ENCODE measurements at places on chromosomes 16 and 17.

GRCh38 chr17:73533781-73534180 lies 110.5 kb downstream of the SDK2 start:
- DNase-seq, result no peak

GRCh38 chr16:79751471-79752184 lies 151.1 kb upstream of the MAF start:
- DNase-seq, result no peak

DNA sequence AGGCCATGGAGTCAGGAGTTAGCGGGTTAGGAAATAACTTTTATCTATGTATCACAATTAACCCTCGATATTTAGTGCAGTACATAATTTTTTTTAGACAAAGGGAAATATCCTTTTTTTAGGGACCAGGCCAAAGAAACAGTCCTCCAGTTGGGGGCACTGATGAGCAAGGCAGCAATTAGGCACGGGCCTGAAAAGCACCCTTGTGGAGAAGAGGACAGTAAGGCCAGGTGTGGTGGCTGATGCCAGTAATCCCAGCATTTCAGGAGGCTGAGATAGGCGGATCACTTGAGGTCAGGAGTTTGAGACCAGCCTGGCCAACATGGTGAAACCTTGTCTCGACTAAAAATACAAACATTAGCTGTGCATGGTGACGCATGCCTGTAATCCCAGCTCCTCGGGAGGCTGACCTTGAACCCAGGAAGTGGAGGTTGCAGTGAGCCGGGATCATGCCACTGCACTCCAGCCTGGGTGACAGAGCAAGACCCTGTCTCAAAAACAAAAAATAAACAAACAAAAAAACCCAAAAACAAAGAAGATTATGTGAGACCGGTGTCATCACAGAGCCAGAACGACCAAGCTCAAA lies 158.3 kb upstream of the NOL11 start:
- no peak for DNase-seq

GRCh38 chr17:78269955-78270381 lies 38.5 kb downstream of the TMEM235 start:
- DNase-seq, result no peak

DNA sequence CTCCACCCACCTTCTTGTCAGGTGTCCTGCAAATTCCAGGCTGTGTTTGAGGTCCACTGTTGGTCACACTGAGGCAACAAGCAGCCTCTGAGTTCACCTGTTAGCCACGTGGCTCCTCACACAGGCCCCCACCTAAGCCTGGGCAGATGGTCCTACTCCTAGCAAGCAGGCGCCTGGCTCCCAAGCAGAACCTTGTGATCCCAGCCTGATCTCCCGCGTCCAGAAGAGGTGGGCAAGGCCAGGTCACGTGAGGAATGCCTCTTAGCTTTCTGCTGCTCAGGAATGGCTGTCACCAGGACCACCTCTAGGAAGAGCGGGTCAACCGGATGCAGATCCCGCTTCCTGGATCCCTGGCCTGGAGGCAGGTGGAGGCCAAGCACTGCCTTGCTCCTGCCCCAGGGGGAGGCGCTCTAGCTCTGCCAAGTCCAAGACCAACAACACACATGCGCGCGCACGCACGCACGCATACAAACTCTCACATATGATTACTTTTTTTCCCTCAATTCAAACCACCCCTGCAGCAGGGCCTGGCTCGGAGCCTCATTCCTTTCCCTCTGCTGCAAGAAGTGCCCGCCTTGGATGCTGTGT lies 9.5 kb downstream of the CYB561 start:
- DNase-seq, result no peak

- DNase-seq, result no peak
Observed at GRCh38 chr17:28774206-28774605, 30.4 kb downstream of the TRAF4 start.

- DNase-seq, result no peak
Observed at GRCh38 chr16:86854626-86855294, 276.4 kb downstream of the FOXL1 start.

DNA sequence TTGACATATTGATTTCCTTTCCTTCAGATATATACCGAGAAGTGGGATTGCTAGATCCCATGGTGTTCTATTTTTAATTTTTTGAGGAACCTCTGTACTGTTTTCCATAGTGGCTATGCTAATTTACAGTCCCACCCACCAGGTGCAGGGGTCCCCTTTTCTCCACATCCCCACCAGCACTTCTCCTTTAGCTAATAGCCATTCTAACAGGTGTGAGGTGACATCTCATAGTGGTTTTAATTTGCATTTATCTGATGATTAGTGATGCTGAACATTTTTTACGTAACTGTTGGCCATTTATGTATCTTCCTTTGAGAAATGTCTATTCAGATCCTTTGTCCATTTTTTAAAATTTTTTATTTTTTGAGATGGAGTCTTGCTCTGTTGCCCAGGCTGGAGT lies 93.9 kb downstream of the SDR42E1 start:
- no peak for DNase-seq

DNA sequence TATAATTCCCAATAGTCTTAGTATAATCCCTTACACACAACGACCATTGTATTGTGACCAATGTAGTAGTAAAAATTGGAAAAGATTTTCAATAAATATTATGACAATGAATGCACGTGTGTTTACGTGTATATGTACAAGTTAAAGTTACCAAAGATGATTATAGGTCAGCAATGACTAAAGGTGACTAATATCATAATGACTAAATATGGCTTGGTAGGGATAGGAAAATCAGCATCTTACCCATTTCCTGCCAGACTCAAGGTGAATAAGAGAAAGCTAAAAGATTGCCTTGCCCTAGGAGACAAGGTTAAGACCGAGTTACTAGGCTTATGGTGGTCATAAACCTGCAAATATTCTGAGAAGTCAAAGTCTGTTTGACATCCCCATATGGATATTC lies 34.4 kb downstream of the CPD start:
- no peak for DNase-seq

DNA sequence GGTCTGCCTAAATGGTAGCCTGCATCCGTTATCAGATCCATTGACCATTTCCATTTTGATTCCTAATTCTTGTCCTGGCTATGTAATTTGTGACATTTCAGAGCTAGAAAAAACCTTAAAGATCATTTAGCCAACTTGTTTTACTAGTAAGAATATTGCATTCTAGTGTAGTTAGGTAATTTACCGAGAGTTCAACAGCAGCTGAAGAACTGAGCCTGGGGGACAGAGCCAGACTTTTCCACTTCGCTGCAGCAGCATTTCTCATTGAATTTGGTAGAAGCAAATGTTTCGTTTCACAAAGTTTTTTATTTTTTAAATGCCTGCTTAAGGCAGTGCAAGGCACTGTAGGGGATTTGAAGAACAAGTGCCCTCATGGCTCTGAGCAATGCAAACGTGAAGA lies 59.2 kb upstream of the MARCHF10 start:
- no peak for DNase-seq

DNA sequence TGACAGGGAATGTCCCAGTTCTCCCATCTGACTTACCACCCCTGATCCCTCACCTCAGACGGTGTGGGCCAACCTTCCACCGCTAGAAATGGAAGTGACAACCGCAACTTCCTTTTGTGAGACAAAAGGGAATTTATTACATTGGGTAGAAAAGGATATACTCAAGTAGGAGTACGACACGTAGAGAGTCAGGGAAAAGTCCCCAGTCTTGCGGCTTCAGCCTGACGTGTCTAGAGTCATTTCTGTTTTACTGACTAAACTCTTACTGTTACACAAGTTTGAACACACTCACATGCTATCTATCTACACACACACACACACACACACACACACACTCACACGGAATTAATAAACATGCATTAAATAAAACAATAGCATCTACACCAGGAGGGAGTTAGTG lies 178.9 kb downstream of the COPRS start:
- no peak for DNase-seq

DNA sequence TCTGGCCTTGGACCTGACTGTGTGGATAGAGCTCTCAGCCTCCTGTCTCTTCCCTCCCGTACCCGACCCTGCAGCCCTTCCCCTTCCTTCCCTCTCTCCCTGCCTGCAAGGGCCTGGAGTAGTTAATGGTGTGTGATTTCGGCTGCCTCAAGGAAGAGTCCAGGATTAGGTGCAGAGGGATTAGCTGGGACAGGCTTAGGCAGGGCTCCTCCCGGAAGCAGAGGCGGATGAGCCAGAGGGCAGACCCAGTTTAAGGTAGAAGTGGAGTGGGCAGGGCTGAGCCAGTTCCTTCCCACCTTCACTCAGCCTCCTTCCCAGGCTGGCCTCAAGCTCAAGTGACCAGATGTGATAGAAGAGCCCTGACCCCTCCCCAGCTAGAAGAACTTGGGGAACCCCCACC lies 16.8 kb downstream of the GUCY2D start:
- no peak for DNase-seq

DNA sequence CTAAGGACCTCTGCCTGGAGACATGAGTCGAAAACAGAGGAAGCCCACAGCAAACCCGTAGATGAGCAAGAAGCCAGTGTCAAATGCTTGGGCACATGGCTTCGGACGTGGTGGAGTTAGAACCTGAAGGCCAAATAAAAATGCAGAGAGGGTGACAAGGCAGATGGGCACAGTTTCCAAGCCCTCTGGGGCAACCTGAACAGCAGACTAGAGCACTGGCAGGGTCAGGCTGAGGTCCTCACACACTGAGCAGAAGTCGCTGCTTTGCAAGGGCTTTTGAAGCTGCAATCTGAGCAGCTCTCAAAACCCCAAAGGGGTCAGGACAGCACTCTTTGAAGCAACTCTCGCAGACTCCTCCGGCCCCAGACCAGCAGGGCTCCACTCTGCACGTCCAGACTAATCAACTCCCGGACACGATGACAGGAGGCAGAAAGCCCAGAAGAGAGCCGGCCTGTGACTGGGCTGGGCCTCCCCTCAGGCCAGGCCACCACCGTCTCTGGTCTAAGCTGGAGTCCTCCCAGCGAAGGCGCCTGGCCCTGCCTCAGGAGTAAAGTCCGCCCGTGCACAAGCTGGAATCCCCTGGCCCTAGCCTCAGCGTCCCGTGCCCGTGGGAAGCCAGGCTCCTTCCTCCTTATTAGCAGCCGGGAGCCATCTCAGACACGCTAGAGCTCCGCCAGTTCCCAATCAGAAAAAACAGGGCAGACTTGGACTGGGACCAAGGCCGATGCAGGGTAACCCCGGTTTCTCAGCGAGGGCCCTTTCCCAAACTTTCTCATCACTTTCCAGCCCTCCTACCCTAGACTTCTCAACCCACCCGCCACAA lies 924 bp downstream of the SMARCD2 start:
- DNase-seq, result no peak

GRCh38 chr17:78806451-78806850 lies 24.4 kb upstream of the CYTH1 start:
- DNase-seq, result no peak

DNA sequence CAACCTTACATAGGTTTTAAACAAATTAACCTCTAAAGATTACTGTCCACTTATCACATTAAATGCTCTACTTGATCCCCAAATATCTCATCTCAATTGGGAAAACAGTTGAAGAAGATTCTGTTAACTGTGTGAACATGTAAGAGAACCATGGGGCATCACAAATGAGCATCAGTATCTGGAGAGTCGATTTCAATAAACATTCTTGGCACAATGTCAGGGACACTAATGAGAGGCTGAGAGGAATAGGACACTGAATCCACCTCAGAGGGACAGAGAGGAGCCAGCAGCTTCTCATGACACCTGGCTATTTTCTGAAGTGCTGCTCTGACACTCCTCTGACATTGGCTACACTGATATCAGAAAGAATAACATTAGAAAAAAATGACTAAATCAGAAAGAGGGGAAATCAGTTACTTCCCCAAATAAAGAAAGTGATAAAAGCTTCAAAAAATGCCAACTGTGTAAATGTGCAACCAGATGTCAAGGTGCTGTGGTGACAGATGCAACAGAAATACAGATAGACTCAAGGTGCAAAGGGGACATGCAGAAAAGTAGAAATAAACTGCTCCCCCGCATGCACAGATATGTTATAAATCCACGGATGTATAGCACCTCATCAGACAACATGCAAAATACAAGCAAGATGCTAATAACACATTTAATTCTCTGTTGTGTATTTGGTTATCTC lies 67.4 kb downstream of the SNX11 start:
- no peak for DNase-seq

DNA sequence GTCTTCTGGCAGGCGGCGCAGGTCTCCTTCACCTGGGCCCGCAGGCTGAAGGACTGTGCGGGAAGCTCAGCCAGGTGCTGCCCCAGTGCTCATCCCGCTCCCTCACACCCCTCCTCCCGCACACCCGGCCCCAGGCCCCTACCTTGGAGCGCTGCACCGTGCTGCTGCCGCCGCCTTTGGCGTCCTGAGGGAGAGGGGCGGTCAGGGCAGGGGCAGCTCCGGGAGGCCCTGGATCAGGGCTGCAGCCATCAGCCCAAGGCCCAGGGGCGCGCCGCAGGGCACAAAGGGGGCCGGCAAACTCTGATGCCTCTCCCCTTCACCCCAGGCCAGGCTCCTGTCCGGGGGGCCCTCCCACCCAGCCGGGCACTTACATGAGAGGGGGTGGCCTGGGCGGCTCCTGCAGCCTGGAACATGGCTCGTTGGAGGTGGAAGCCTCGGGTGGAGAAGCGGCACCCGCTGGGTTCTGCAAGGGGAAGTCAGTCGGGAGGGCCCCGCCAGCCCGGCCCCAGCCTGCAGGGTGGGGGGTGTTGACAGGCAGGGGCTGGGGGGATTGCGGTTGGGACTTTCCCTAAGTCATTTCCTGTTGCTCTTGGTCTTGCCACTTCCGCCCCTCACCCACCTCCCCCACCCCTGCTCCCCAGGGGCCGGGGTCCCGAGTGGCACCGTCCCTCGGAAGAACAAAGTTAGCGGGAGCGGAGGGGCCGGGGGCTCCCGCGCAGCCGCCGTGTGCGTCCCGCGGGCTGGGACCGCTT lies 863 bp downstream of the LIMD2 start:
- DNase-seq, result peak; percentile 60

DNA sequence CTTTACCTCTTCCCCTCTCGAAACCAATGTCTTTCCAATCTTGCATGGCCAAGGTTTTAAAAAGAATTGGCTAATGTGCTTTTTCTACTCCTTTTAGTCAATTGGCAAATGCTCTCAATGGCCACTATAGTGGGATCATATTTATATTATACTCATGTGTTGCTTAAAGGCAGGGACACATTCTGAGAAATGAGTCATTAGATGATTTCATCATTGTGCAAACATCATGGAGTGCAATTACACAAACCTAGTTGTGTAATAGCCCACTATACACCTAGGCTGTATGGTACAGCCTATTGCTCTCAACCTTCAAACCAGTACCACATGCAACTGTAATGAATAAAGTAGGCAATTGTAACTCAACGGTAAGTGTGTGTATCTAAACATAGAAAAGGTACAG lies 180.9 kb downstream of the HS3ST3A1 start:
- DNase-seq, result no peak

DNA sequence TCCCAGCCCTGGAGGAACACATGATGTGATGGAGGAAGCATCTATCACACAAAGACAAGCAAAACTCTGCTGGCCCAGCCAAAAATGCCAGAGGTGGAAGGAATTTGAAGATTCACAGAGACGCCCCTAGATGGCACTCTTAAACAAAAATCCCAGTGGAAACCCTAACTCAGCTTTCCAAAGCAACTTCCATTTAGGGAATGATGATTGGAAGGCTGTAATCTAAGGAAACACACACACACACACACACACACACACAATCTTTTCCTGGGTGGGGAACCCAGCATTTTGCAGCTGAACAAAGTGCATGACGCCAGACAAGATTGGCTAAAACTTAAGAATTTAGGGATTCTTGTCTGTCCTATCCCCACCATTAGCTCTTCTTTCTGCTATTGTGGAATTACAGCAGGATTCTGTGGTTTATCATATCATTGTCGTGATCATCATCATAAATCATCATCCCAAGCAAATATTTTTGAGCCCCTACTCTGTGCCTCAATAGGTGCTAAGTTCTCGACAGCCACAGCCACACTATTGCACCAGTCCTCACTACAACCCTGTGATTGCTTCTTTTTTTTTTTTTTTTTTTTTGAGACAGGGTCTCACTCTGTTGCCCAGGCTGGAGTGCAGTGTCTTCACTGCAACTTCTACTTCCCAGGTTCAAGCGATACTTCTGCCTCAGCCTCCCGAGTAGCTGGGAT lies 1.6 kb upstream of the LDAF1 start:
- DNase-seq, result no peak

Data from stimulated activated CD8-positive, alpha-beta memory T cell treated with anti-CD3 and anti-CD28 coated beads, Interleukin-7, amount 100 ng/mL, for 24 hours (primary cell).